NCI-H146 (cell line): ENCODE measurements at places on chromosomes 13 and 19.

DNA sequence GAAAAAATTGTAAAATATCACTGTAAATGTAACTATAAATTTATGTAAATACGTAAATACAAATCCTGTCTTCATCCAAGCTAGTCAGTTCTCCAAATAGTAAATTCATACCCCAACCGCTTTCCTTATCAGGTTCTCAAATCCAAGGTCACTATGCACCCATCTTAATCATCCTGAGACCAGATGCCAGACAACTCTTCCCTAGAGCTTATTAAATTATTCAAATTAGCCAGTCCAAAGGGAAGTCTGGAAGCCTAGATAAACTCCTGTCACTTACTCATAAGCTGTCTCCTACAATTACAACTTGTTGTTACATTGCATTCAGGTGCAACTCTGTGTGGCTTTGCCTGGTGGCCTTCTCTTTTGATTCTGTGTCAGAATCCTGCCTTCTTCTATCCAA lies 836.1 kb upstream of the PCDH20 start:
- no peak for DNase-seq

DNA sequence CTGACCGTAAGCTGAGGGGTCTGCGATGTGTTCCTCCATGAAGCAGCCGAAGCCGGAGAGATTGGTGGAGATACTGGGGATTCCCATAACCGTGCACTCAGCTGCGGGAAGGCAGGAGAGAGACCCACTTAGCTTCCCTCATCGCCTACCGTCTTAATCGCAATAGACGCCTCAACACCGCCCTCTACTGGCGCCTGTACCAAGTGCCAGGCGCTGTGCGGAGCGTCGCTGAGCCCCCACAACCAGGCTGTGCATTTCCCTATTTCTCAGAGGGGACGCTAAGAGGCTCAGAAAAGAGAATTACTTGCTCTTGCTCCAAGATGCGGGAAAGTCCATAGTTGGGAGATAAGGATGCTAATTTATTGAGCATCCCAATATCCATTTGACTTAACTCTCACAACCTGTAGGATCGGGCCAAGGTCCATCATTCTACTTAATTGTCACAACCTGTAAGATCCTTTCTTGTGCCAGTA lies 5.8 kb downstream of the FTL start:
- DNase-seq: peak; percentile 48

GRCh38 chr13:96824140-96824539 lies 170.1 kb downstream of the OXGR1 start:
- no peak for DNase-seq

DNA sequence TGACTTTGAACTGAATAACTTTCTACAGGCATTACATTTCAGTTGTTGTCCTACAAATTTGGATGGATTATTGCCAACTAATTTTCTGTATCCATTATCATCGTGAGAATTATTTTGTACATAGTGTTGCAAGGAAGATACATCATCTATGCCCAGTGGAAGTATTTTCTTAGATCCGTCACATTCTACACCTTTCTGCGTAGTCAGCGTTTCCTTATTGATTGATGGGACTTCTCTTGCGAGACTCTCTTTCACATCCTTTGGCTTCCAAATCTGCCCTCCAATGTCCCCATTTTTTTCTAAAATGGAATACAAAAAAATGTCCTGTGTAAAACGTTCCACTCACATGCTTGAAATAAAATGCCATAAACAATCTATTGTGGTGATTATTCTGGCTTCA lies 9.2 kb downstream of the ZIM3 start:
- no peak for DNase-seq

DNA sequence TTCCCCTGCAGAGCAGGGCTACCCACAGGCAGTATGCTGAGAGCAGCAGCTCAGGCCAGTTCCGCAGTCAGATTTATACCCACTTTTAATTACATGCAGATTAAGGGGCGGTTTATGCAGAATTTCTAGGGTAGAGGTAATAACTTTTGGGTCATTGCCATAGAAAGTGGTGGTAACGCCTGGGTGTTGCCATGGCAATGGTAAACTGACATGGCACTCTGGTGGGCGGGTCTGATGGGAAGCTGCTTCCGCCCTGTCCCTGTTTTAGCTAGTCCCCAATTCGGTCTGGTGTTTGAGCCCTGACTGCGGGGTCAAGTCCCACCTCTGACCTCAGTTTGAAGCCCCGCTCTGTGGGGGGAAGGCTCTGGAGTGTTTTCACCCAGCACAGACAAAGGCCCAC lies 141.1 kb upstream of the VSTM2B start:
- DNase-seq: no peak

GRCh38 chr19:2716722-2717637 lies 4.2 kb downstream of the DIRAS1 start:
- DNase-seq: no peak

GRCh38 chr13:110264685-110265275 lies 42.2 kb downstream of the COL4A1 start:
- no peak for DNase-seq

GRCh38 chr19:35462476-35462953 lies 14.5 kb downstream of the FFAR2 start:
- DNase-seq: no peak

DNA sequence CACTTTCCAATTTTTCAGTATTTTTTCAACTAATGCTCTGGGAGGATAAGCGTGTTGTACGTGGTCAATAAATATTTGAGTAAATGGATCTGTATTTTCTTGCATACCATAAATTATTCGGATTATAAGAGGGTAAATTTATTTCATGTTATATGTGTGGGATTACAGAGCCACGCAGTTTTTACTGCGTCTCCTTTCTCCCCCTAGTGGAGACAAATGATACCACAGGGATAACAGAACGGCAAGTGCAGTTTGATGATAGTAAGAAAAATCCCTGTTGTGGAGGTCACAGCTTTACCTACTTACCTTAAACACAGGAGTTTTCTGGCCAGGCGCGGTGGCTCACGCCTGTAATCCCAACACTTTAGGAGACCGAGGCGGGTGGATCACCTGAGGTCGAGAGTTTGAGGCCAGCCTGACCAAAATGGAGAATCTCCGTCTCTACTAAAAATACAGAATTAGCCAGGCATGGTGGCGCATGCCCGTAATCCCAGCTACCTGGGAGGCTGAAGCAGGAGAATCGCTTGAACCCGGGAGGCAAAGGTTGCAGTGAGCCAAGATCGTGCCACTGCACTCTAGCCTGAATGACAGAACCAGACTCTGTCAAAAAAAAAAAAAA lies 16.8 kb downstream of the MBD3L2B start:
- peak; percentile 18 for DNase-seq

DNA sequence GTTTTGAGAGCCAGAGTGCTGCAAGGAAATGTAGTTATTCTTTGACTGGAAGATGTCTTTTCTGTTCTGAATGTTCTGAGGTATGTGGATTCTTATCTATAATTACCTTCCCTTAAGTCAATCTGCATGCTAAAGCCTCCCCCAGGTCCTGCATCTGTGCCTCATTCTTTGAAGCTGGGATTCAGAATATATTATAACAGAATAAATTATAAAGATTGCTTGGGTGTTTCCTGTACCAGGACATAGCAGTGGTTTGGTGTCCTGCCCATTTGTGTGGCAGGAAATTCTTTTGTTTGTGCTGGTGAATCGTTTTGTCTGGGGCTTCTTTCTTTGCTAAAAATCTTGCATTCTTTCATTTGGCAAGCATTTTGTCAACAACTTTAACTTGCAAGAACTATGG lies 60.2 kb downstream of the ITGBL1 start:
- DNase-seq: no peak

DNA sequence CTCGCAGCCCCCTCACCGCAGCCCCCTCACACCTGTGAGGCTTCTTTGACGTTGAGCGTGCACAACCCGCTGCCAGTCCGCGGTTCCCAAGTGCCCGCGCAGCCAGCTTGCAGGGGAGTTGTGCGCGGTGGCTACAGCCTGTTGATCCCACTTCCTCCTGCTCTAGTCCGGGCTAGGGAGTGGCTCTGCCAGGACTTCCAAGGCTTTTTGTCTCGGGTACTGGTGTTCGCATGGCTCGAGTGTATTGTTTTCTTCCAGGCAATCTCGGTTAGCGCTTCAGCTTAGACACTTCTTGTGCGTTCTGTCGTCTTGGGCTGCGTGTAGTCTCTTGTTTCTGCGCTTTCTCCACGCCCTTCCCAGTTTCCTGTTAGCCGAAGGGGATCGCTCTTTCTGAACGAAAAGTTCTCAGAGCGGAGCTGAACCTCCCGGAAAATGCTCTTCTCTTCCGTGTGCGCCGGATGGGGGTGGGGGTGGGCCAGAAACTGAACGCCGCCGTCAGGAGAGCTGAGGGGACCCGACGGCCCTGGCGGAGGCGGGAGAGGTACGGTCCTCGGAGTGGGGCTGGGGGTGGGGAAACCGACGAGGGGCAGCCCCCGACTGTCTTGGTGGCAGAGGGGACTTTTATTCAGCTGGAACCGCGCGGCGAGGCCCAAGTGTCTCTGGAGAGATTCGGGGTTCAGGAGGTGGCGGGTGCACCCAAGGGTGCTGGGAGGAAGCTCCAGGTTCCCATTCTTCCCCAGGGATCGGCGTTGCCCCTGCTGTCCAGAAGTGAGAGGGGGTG lies 697 bp upstream of the DGKH start:
- peak; percentile 61 for DNase-seq

- no peak for DNase-seq
Measured at GRCh38 chr13:20995245-20995838, 66.0 kb downstream of the LATS2 start.

GRCh38 chr19:35896643-35897040 lies 3.7 kb downstream of the NFKBID start:
- no peak for DNase-seq

DNA sequence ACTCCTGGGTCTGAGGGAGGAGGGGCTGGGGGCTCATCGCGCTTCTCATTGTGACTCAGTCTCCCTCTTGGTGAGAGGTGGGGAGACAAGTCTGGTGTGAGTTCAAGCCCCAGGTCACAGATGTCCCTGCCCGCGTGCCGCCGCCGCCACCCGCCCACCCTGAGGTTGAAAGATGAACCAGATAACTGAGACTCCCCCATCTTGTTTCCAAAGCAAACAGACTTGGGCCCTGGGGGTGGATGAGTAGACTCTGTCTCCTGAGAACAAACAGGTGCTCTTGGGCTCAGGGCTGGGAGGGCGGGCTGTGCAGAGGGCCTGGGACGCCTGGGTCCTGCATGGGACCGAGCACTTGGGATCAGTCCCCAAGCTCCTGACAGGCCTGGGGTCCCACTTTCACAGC lies 567 bp downstream of the SBK2 start:
- DNase-seq: no peak

DNA sequence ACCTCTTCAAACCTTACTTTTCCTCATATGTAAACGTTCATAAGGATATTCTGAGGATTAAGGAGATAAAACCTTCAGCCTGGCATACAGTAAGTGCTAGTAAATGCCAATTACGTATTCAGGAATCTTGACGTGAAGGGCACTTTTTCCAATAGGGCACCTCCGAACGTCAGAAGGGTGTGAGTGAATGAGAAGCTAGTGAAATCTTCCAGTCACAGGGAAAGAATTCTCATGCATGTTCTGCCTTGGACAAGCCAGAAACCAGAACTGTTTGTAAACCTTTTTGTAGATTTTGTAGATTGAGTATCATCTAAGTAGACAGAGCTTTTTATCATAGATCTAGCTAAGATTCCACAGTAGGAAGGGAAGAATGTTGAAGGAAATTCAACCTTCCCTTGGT lies 16.5 kb downstream of the DGKH start:
- no peak for DNase-seq

DNA sequence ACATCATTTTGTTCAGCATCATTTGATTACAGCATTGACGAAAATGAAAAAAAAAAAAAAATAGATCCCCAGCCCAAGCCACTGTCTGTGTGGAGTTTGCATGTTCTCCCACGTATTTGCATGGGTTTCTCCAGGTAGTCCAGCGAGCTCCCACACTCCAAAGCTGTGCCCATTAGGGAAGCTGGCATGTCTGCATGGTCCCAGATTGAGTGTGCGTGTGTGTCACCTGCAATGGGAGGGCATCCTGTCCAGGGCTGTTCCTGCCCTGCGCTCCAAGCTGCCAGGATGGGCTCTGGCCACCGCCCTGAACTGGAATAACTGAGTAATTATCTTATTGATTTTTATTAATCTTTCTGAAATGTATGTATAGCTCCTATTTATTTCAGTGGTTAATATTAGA lies 88.6 kb downstream of the KLF12 start:
- DNase-seq: no peak

DNA sequence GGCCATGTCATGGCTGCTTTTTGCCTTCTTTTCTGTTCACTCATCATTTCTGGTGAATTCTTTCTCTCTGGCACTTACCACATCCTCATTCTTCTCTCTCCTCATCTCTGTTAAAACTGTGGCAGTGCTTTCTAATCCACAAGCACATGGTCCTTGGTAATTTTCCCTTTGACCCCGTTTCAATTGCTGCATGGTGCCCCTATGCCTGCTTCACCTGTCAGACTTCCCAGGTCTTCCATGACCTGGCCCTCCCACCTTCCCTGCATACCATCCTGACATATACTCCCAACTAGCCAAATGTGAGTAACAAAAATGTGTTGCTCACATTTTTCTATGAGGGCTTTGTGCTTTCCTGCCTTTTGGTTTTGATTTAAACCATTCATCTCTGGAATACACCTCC lies 286.5 kb downstream of the MTUS2 start:
- no peak for DNase-seq

DNA sequence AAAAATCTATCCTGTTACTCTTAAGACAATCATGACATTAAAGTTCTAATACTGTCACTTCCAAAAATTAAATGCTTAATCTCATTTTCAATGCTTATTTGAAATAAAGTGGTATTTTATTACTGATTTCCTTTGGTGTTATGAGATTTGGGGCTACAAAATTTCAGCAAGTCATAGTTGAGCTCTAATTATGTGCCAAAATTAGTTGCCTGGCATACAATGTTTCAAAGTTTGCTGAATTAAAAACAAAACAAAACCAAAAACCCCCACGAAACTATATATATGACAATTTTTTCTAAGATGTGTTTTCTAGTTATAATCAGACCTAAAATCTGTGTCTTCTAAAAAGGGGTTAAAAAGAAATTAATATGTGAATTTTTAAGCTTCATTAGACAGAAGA lies 62.2 kb downstream of the KCNRG start:
- DNase-seq: no peak

DNA sequence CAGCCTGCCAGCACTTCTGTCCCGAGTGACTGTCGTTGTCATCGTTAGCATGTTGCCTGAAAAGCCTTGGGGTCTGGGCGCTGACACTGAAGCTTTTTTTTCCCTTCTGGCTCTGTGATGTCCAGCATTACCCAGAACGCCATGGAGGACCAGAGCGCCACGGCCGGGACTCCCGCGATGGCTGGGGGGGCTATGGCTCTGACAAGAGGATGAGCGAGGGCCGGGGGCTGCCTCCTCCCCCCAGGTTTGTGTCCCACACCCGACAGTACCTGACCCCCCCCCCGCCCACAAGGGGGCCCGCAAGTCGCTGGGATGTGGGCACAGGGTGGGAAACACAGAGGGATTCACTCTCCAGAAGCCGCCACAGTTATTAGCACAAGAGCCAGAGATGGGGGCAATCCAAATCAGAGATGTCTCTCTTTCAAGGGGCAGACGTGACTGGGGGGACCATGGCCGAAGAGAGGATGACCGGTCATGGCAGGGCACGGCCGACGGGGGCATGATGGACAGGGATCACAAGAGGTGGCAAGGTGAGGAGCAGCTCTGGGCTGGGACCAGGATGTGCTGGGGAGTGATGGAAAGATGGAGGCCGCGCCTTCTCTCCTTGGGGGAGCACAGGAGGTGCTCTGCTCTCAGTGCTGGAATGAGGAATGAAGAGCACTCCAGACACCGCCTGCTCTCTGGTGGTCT lies 13.2 kb downstream of the MICOS13 start:
- no peak for DNase-seq
